ENCODE measurements at places on chromosomes 1 and 21.
A peak's percentile ranks its signal among the peaks of the same experiment; 100 is the strongest.

DNA sequence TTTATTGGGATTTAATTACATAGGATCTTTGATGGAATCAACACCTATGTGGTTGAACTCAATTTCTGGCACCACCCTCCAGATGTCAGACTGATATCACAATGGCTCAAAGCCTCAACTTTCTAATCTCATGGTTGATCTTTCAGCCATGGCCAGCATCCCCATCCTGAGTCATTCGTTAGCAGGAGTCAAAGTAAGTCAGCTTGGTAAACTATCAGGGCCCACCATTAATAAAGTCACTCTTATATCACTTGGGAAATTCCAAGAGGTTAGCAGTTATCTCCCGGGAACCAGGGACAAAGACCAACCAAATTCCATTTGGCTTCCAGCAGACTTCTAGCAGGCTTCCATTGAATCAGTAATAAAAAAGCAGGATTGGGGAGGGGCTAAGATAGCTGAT, 50.7 kb upstream of the TNFSF4 start:
- no peak for DNase-seq

DNA sequence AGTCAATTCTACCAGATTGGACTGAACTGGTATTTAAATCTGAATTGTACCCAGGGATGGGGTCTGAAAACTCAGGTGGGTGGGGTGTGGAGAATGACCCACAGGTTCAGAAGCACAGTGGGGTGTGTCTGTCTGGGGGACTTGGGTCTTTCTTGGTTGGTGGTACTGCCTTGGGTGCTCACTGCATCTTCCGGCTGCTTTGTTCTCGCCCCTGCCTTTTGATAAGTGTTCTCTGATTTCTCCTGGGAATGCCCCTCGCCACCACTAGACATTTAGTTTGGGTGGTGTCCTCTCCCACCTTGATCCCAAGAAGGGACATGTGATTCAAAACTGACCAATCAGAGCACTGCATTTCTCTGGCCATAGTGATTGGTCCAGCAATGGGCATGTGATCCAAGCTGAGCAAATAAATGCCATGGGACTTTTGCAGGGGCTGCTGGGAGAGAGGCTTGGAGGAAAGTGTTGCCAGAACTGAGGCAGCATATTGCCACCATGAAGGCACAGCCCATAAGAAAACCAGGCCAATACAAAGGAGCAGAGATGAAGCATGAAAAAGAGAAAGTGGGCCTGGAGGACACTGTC, 270.5 kb downstream of the NPHP4 start:
- DNase-seq, result no peak

- DNase-seq, result no peak
Measured at GRCh38 chr1:54844564-54844963, 42.4 kb downstream of the DHCR24 start.

DNA sequence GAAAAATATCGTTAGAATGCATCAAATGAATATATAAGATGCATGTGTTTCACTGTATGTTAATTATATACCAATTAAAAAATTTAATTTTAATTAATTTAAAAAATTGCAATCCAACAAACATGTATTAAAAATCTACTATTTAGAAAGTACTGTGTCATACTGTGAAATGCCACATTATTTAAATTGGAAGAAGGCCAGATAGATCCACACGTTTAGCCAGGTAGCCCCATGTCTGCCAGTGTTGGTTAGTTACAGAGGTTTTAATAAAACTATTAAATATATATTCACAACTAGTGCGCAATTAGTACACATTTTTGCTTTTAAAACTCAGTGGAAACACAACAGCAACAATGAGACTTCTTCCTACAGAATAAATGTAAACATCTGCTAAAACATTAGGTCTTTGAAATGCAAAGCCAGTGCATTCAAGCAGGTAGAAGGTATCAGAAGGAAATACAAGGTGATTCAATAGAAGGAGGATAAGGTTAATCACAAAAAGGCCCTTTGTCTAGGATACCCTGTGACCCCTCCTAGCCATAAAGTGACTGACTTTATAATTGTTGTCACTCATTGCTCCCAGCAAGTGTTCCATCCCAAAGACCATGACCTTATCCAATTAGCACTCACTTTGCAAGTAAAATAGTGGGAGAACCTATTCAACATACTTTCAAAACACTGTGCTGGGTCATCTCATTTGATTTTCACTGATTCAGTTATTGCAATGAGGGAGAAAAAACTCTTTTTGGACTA, 211.5 kb downstream of the TTLL7 start:
- no peak for DNase-seq

DNA sequence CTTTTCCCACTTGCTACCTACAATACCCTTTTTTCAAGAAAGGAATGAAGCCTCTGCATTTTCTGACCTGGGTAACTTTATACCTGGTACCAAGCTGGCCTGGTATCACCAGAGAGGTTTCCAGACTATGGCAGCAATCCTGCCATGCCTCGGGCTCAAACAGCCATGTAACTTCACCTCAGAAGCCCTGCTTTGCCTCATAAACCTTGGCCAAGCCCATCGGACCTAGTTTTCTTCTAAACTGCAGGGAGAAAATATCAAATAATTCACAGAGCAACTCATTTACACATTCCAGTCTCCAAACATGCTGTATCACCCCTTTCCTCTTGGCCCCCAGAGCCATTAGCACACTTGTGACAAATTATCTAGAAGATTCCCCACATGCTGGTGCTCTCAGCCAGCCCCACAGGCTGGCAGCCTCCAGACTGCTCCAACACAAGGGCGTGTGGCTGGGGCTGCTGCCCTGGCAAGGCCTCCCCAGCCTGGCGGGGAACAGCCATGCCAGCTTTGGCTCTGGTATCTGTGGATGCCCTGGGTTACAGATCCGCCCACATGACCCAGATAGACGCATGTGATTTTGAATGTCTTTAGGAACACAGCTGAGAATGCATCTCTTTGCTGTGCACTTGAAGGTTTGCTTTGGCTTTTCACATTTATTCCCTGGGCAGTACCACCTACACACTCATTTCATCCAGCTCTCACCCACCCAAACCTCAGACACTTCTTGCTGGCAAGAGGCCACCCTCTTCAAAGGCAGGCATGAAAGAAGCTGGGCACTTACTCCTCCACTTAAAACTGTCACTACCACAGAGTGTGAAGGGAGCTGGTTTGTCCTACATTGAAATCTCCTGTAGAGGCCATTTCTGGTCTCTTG, 70.0 kb upstream of the BCAR3 start:
- no peak for DNase-seq

DNA sequence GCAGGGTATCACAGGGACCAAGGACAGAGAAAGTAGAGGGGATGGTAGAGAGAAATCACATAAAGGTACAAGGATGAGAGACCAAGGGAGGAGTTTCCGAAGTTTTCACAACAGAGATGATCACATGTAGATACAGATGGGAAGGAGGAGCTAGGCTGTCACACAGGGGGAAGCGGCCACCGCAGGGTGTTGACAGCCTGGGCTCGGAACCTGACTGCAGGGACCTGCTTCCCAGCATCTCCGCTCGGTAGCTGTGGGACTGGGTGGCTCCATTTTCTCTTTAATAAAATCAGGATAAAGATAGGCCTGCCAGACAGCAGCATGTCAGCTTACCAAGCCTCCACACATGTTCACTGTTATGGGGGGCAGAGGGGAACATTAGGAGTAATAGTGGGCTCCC, 32.3 kb downstream of the CDCA8 start:
- DNase-seq, result no peak

- DNase-seq, result no peak
Measured at GRCh38 chr1:183023146-183023600, at the start of gene LAMC1. LAMC1 (plus strand) TSS chr1:183023420; CDS start chr1:183023717, 297 bp downstream.

DNA sequence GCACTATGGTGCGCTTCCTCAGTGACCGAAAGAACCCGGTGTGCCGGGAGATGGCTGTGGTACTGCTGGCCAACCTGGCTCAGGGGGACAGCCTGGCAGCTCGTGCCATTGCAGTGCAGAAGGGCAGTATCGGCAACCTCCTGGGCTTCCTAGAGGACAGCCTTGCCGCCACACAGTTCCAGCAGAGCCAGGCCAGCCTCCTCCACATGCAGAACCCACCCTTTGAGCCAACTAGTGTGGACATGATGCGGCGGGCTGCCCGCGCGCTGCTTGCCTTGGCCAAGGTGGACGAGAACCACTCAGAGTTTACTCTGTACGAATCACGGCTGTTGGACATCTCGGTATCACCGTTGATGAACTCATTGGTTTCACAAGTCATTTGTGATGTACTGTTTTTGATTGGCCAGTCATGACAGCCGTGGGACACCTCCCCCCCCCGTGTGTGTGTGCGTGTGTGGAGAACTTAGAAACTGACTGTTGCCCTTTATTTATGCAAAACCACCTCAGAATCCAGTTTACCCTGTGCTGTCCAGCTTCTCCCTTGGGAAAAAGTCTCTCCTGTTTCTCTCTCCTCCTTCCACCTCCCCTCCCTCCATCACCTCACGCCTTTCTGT, 7.3 kb upstream of the PIGV start:
- DNase-seq, result no peak

DNA sequence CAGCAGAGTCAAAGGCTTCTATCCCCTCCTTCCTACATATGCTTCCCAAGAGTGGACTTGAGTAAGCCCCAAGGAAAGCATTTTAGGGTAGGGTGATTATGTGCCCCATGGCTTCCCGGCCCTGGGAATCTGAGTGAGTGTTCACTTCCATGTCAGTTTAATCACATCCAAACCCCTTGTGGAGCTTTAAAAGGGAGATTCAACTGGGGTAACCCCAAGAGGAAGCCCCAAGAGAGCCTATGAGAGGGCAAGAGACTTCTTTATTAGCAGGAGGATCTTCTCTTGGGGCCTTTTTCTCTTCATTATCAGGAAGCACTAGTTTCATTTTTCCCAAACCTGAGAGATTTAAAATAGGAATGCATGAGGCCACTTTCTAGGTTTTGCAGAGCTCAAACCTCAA, 97.0 kb upstream of the IRF2BP2 start:
- no peak for DNase-seq

DNA sequence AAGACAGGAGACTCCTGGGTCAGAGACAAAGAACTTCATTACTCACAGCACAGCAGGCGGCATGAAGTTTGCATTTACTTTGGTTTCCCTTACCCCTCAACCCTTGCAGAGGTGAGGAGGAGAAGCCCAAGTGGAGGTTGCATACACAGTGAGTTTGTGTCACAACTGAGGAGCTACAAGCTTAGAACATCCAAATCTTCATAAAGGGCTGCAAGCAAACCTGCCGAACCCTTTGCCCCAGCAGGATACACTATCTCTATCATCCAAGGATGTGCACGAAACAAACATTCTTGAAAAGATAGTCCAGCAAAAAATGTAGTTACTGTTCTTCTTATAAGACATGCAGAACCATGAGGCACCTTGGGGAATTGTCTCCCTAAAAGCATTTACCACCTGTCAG, 493.5 kb downstream of the SETD4 start:
- no peak for DNase-seq

- peak; percentile 38 for DNase-seq
Measured at GRCh38 chr1:66367369-66367768, 166.6 kb upstream of the SGIP1 start.

- DNase-seq, result no peak
Measured at GRCh38 chr1:205632669-205633169, 908 bp upstream of the ELK4 start.

DNA sequence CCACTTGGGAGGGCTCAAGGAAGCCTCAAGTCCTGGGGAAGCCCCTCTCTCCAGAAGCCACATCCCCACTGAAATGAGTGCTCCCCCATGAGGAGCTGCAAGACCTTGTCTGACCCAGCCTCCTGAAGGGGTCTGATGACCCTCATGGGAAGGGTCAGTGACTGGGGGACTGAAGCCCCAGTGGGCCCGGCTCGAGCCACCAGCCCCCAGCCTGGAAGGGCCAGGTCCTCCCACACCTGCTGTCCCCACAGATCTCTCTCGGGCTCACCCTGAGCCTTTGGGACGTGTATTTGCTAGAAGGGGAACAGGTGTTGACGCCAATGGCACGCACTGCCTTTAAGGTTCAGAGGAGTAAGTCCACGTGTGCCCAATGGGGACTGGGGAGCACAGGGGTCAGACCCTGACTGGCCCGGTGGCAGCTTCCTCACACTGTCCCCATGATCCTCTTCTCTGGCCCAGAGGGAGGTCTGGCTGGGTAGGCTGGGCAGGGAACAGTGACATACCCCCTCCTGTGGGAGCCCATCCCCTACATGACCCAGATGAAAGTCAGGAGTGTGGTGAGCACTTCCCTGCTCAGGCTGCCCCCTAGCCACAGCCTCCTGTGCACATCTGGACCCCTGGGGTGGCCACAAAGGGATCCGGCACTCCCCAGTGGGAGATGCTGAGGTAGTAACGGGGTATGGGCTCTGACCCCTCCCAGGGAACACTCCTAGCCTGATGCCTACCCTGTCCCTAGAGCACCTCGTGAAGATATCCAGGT, 12.4 kb upstream of the SRARP start:
- DNase-seq, result no peak

DNA sequence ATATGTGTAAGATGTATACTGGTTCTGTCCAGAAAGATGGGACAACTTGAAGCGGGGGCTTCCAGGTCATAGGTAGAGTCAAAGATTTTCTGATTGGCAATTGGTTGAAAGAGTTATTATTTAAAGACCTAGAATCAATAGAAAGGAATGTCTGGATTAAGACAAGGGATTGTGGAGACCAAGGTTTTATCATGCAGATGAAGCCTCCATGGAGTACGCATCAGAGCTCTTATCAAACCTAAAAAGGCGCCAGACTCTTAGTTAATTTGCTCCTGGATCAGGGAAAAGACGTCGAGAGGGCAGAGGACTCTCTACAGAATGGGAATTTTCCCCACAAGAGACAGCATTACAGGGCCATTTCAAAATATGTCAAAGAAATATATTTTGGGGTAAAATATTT, 23.7 kb upstream of the ETV3 start:
- no peak for DNase-seq
